ENCODE measurements at places on chromosomes 6 and 20. TPM values are rescaled to one million over a fixed set of nuclear protein-coding genes. Genes with fewer than 3 reads are reported as not detected.
A peak's percentile ranks its signal among the peaks of the same experiment; 100 is the strongest.

GRCh38 chr6:39078695-39079094 lies 30.1 kb downstream of the GLP1R start:
- DNase-seq, result no peak

DNA sequence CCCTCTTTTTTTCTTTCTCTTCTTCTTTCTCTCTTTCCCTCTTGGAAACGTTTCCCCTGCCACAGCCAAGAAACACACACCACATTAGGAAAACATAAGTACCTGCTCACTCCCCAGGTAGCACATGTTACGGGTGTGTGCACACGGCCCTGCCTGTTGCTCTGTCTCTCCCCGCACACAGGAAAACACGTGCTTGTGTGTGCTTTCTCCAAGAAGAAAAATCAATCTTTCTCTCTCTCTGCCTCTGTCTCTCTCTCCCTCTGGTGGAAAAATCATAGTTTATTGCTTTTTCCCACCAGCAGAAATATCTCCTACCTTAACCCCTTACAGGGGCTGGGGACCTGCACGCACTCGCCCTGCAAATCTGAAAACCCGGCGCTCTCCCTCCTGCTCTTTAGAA lies 102.3 kb downstream of the EDN3 start:
- no peak for DNase-seq

Gene RAB32
- 148 TPM for total RNA-seq

Gene NDUFAF4
- 19.3 TPM for total RNA-seq

Gene MMP24
- total RNA-seq, result 6.5 TPM

Gene ATF6B
- total RNA-seq, result 46.3 TPM

Gene FAXC
- 0.82 TPM for total RNA-seq

DNA sequence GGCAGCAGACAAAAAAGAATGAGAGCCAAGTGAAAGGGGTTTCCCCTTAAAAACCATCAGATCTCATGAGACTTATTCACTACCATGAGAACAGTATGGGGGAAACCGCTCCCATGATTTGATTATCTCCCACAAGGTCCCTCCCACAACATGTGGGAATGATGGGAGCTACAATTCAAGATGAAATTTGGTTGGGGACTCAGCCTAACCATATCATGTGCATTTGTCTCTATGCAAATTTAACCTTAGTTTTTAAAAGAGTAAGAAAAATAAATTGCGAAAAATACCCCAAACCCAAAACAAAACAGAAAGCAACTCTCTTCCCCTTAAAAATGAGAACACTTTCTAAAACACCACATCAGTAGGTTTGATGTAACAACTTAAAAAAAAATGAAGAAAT lies 22.6 kb upstream of the GPR6 start:
- no peak for DNase-seq

Gene RIPOR2
- total RNA-seq, result not detected

DNA sequence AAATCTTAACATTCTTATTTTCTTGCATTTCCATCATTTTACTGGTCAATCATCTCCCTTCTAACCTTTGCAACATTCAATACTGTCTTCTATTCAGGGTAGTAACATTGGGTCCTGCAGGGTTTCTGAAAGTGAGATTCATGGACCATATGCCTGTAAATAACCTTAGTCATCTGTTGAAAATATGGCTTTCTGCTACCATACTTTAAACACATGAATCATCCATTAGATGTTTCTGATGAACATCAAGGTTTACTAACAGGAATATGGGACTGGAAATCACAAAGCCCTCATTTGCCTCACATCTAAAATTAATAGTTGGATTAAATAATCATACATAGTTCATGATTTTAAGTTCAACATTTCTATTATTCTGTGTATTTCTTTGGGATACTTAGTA lies 475.9 kb upstream of the MARCKS start:
- no peak for DNase-seq

- DNase-seq, result no peak
Measured at GRCh38 chr20:24589815-24590177, 120.4 kb downstream of the SYNDIG1 start.

GRCh38 chr6:155693573-155694418 lies 238.2 kb upstream of the NOX3 start:
- no peak for DNase-seq

DNA sequence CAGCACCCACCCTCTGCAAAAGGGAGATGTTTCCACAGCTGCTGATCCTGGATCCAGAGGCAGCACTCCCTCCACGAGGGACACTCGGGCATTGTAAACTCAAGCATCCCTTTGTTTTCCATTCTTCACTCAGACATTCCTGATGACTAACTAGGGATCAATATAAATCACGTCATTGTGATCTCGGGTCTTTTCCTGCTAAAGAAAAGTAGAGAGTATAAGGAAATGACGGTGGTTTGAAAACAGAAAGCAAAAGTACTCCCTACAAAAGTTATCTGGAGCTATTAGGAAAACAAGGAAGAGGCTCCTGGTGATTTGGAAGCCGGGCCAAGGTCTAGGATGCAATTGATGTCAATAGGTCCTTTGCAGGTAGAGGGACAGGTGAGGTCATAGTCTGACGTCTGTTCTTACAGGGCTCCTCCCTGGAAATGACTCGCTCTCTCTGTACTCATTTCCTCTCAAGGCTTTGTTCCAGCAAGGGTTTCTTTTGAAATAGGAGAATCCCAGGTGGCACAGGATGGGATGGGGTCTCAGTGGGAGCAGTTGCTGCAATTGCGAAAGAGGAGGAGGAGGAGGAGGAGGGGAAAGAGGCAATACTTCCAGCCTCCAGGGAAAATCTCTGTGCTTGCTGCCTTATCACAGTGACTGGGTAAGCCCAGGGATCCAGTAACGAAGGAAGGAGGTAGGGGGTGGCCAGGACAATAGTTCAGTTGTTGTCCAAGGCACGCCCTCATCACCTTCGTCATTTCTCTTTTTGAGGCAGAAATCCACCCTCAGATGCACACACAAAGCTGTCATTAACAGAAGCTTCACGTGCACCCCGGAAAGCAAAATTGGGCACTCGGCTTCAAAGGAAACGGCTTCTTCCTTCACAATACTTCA lies 222.8 kb downstream of the LY86 start:
- peak; percentile 76 for DNase-seq

Gene TFAP2C
- 0.35 TPM for total RNA-seq

- DNase-seq, result no peak
Measured at GRCh38 chr20:45972500-45973183, 639 bp upstream of the ZNF335 start.

Gene HRH3
- total RNA-seq, result not detected

DNA sequence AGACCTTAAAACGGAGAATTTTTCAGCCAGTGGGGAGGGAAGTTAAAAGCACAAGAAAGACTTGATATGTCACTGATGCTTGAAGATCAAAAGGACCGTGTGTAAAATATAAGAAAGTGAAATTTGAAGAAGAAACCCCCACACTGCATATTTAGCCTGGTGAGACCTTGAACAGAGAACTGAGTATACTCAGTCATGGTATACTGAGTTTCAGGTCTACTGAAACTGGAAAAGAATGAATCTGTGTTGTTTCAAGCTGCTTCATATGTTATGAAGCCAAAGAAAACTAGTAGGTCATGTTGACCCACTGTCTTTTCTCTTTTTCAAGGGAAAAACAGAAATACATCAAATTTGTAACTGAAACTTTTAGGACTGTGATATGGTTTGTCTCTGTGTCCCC lies 443.8 kb upstream of the GJE1 start:
- no peak for DNase-seq

Gene CPNE5
- total RNA-seq, result 25.7 TPM

DNA sequence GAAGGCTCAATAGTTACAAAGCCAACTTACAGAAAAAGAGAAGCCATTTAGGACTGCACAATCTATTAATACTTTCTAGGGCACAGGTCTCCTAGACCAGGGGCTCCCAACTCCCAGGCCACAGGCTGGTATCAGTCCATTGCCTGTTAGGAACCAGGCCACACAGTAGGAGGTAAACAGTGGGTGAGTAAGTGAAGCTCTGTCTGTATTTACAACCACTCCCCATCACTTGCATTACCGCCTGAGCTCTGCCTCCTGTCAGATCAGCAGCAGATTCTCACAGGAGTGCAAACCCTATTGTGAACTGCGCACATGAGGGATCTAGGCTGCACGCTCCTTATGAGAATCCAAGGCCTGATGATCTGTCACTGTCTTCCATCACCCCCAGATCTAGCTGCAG lies 22.5 kb downstream of the TRAF3IP2 start:
- DNase-seq, result no peak

DNA sequence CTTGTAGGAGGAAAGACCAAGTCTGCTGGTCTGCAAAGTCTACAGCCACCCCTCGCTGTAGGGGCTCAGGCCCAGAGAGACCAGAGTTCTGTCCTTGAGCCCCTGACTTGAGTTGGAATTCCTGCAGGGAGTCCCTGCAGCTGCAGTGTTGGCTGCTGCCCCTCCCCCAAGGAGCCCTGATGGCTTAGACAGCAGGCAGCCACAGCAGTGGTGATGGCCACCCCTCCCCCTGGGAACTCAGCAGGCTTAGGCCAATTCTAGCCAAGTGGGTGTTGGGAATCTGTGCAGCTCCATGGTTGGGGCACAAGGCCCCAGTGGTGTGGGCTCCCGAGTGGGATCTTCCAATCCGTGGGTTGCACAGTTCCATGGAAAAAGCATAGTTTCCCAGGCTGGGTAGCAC lies 345.4 kb downstream of the CD109 start:
- no peak for DNase-seq

- DNase-seq, result no peak
Measured at GRCh38 chr20:32189691-32190615, 17.6 kb downstream of the PLAGL2 start.

DNA sequence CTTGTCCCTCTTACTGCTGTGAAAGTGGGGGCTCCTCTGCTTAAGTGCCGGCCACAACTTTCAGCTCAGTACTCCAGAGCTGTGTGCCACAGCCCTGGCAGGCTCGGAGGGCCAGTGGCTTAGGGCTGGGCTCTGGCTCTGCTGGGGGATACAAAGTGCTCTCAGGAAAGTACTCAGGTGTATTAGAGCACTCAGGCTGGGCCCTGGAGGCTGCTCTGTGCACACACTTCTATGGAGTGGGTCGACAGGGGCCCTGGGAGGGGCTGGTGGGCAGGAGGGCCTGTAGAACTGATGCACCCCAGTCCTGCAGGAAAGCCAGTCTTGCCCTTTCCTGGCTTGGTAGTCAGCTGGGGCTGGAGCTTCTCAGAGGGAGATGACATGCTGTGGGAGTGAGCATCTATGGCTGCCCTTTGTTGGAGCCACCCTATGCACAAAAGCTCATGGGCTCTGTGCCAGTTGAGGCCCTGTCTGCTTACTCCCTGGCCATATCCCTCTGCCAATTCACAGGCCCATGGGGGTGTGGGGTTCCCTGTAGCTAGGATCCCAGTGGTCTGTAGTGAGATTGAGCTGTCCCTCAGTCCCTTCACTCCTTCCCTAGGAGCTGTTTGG lies 22.0 kb downstream of the CENPW start:
- no peak for DNase-seq

Gene LGSN
- total RNA-seq, result not detected

Gene PTP4A1
- total RNA-seq, result 49.4 TPM

- DNase-seq, result no peak
Measured at GRCh38 chr6:139392794-139393193, 18.3 kb upstream of the CITED2 start.

Gene UNC93A
- total RNA-seq, result not detected

GRCh38 chr6:139308936-139309603 lies 17.3 kb upstream of the TXLNB start:
- no peak for DNase-seq

Gene POU5F1
- total RNA-seq, result not detected

DNA sequence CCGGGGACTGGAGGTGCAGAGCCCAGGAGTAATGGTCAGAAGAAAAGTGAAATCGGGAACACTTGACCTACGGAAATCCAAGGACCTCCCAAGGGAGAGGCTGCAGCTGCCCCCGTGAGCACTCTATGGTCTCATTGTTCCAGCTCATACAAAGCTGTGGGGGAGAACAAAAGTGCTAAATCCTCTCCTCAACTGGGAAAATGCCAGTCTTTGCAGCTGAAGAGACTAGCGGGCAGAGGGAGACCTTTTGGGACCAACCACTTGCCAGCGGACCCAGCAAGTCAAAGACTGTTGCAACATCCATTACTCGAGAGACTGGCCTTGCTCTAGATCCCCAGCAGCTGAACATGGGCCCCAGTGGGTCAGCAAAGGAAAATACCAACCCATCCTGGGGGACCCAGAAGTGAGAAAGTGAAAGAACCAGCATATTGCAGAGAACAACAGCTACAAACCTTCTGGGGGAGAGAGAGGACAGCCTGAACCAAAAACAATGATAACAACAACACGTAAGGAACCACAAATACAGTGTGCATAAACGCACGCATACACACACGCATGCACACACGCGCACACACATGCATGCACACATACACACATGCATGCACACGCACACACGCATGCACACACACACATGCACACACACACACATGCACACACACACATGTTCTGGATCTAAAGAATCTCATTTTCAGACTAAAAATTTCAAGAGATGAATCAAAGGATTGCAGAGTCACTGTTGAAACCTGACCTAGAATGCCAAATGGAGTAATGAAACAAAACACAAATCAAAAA lies 24.7 kb upstream of the ELMO2 start:
- DNase-seq, result no peak

DNA sequence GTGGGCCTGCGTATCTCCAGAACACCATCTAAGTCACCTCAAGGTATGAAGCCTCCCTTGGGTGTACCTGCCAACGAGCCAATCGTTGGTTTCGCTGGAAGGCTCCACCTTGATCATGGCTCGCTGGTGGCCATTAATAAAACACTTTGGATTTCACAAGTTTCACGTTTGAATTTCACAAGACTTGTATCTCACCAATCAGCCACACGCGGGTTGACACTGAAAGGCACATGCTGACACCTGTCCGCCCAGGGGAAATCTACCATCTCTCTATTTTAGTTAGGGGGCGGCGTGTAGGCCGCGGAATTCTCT lies 586 bp upstream of the HMGA1 start:
- no peak for DNase-seq

- DNase-seq, result no peak
Measured at GRCh38 chr20:39935901-39936300, 753.1 kb downstream of the MAFB start.

Gene ATP9A
- 48.8 TPM for total RNA-seq

- DNase-seq, result no peak
Measured at GRCh38 chr6:166877349-166877748, 79.0 kb downstream of the RNASET2 start.

DNA sequence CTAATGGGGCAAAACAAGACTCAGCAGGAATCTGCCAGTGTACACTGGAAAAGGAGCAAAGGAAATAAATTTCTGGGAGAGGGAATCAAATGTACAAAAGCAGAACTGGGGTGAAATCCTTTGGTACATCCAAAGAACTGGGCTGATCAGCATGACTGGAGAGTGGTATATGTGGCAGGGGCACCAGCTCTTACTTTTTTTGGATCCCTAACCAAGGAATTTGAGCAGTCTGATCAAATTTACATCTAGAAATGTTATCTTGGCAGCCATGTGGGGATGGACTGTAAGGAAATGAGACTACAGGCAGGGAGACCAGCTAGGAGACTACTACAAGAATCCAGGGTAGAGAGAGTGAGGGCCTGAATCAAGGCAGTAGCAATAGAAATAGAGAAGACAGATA lies 1.2 kb upstream of the ZSCAN31 start:
- DNase-seq, result no peak

DNA sequence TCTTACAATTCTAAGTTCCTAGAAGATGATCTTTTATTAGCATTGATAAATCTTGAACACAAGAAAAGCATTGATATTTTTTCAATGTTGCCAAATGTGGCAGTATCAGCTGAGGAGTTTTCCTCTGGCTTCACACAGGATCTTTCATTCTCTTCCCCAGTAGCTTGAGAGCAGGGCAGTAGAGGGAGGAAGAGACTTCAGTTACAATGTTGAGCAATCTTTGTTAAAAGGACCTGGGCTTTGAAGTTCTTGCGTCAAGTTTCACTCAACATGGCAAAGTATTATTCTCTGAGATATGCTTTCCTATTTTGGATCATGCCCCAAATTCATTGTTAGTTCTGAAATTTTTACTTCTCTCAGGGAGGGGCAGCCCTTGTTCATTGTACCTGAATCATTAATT lies 238.0 kb downstream of the COL12A1 start:
- no peak for DNase-seq

All from glomerular endothelial cell (primary cell).